ENCODE measurements at places on chromosomes 11 and 22. TPM values are rescaled to one million over a fixed set of nuclear protein-coding genes. Genes with fewer than 3 reads are reported as not detected.

DNA sequence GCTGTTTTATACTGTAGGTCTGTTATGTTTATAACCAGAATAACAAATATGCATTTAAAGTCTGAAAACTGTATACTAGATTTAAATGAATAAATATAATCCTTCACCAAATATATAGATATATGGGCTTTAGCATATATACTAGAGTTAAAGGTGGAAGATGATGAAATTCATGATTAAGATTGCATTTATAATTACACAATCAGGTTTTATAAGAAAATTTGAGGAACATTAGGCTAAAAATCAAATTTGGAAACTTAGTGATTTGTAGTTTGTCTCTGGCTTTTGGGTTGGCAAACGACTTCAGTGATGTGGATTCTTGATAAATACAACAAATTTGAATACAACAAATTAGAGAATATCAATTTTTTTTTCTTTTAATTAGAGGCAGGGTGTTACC lies 10.0 kb downstream of the BCL2L13 start:
- H3K27me3 ChIP-seq = no peaks in the 10 kb centered on the region
- no peak for DNase-seq
- H3K4me3 ChIP-seq = no peak overlapping the region
- no peak overlapping the region for H3K27ac ChIP-seq
- H3K36me3 ChIP-seq = no peaks in the 10 kb centered on the region
- H3K4me1 ChIP-seq = no peaks in the 10 kb centered on the region

DNA sequence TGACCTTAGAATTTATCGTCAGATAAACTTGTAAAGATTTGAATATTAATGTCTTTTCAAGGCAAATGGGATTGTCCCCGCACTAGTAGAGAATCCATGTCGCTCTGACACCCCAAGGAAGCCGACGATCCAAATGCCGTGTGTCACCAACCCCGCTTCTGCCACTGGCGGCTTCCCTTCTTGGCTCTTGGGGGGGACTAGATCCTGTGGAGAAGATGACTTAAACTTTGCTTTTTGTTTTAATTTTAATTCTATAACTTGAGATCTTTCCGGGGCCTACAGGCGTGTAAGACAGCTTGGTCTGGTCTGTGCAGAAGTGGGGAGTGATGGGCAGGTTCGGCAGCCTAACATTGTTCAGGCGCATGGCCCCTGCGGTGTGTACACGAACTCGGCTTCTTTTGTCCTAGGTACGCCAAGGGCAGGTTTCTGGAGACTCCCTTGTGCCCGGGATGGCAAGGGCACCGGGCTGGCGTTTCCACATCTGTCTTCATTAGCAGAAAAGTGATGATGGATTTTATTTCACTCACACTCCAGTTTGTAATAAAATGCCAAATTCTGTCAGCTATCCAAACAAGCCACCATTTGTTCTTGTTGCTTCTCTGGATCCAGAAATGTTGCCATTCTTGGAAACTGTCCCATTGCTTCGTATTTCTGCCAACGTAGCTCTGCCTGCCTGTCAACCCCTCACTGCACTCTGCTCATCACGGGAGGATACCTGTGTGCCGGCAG lies 6.7 kb downstream of the YDJC start:
- DNase-seq = no peak
- no peaks in the 10 kb centered on the region for H3K27me3 ChIP-seq
- peak overlapping the region; percentile 72 for H3K27ac ChIP-seq

- H3K27me3 ChIP-seq = no peaks in the 10 kb centered on the region
- H3K4me3 ChIP-seq = no peak overlapping the region
- no peaks in the 10 kb centered on the region for H3K36me3 ChIP-seq
- DNase-seq = no peak
- no peak overlapping the region for H3K27ac ChIP-seq
- no peaks in the 10 kb centered on the region for H3K4me1 ChIP-seq
These were observed 931.1 kb upstream of the TENM4 start for GRCh38 chr11:80371931-80372330.

DNA sequence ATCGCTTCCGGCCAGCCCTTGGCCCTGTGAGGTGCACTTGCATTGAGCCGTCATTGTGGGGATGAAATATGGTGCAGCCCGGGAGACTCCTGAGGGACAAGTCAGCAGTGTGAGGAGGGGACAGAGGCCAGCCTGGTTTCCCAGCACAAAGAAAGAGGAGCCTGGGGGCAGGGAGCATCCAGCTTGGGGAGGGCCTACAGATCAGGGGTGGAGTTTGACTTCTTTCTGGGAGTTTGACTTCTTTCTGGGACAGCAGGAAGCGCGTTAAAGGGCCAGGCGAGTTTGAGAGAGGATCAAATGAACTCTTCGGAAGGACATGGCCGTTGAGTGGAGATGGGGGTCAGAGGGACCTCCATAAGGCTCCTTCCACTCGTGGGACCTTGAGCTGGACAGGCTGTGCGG lies 91.9 kb downstream of the LRRC32 start:
- DNase-seq = no peak
- no peaks in the 10 kb centered on the region for H3K36me3 ChIP-seq
- H3K4me1 ChIP-seq = peaks cover 45% of the 10 kb centered on the region
- H3K27ac ChIP-seq = peak overlapping the region; percentile 1
- no peak overlapping the region for H3K4me3 ChIP-seq

GRCh38 chr11:58742140-58742539 lies 10.4 kb upstream of the GLYAT start:
- H3K36me3 ChIP-seq = no peaks in the 10 kb centered on the region
- no peak overlapping the region for H3K4me3 ChIP-seq
- H3K27me3 ChIP-seq = no peaks in the 10 kb centered on the region
- DNase-seq = no peak
- H3K27ac ChIP-seq = no peak overlapping the region

GRCh38 chr11:58654908-58655296 lies 32.4 kb downstream of the CNTF start:
- no peaks in the 10 kb centered on the region for H3K36me3 ChIP-seq
- H3K27ac ChIP-seq = no peak overlapping the region
- H3K4me3 ChIP-seq = no peak overlapping the region
- no peaks in the 10 kb centered on the region for H3K27me3 ChIP-seq
- H3K4me1 ChIP-seq = peaks cover 19% of the 10 kb centered on the region

GRCh38 chr11:128607819-128608218 lies 20.5 kb upstream of the ETS1 start:
- no peaks in the 10 kb centered on the region for H3K27me3 ChIP-seq
- H3K36me3 ChIP-seq = no peaks in the 10 kb centered on the region
- H3K4me1 ChIP-seq = no peaks in the 10 kb centered on the region
- H3K27ac ChIP-seq = no peak overlapping the region
- DNase-seq = no peak

DNA sequence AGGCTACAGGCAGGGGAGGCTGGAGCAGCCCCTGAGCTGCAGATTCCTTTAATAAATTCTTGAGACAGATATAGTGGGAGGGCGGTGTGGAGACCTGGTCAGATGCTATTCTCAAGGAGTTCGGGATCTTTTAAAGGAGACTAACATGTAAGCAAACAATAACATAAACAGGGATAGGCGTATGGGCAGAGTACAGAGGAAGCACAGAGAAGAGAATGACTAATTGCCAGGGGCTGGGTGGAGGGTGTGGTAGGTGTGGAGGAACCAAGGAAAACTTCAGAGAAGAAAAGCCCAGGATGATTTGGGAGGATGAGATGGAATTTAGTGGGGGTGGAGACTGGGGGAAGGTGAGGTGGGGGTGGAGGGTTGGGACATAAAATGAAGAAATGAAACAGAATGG lies 9.7 kb upstream of the HEPHL1 start:
- H3K27ac ChIP-seq = no peak overlapping the region
- H3K4me3 ChIP-seq = no peak overlapping the region
- no peaks in the 10 kb centered on the region for H3K36me3 ChIP-seq
- no peaks in the 10 kb centered on the region for H3K27me3 ChIP-seq

- H3K36me3 ChIP-seq = no peaks in the 10 kb centered on the region
- no peak overlapping the region for H3K4me3 ChIP-seq
- peaks cover 3% of the 10 kb centered on the region for H3K27me3 ChIP-seq
- peak; percentile 39 for DNase-seq
- no peak overlapping the region for H3K27ac ChIP-seq
These were observed 151.7 kb downstream of the CEP164 start for GRCh38 chr11:117479372-117479771.

GRCh38 chr11:47285969-47286770 lies 16.2 kb downstream of the MADD start:
- H3K4me3 ChIP-seq = no peak overlapping the region
- H3K36me3 ChIP-seq = peaks cover 9% of the 10 kb centered on the region

DNA sequence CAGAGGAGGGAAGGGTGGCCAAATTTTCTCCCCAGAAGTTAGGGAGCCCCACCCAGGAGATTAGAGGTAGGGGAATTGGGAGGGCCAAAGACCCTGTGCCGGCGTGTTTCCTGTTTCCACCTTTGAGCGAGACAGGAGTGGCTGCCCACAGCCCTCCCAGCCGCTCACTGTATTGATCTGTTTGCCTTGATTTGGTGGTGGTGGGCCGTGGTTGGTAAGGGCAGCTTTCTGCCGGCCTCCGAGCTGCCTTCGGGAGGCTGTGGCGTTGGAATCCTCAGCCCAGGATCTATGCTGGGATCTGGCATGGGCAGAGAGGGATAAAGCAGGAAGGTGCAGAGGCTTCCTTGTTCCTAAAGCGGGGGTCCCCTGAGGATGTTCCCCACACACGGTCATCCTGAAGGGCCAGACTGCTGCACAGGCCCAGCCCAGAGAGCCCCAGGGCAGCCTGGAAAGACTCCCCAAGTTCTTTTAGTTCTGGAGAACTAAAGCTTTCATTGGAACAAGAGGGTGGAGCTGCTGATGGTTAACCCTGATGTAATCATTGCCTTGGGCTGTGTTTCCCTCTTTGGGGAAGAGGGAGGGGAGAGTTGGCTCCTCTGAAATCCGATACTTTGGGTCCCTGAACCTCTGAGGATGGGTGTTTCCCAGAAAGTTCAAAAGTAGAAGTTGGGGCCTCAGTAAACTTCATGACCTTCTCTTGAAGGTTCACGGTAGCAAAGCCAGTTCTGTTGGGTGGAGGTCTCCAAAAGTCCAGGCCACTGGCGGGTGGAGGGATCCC lies 7.2 kb downstream of the FAM83F start:
- H3K4me1 ChIP-seq = peaks cover 60% of the 10 kb centered on the region
- H3K27me3 ChIP-seq = no peaks in the 10 kb centered on the region
- H3K36me3 ChIP-seq = no peaks in the 10 kb centered on the region
- no peak overlapping the region for H3K4me3 ChIP-seq
- peak overlapping the region; percentile 20 for H3K27ac ChIP-seq

GRCh38 chr11:41497974-41498373 lies 38.5 kb upstream of the LRRC4C start:
- no peaks in the 10 kb centered on the region for H3K36me3 ChIP-seq
- H3K4me1 ChIP-seq = peaks cover 8% of the 10 kb centered on the region
- DNase-seq = no peak
- no peak overlapping the region for H3K27ac ChIP-seq

GRCh38 chr11:46162700-46163099 lies 41.4 kb upstream of the PHF21A start:
- no peak overlapping the region for H3K4me3 ChIP-seq
- no peaks in the 10 kb centered on the region for H3K27me3 ChIP-seq
- H3K36me3 ChIP-seq = no peaks in the 10 kb centered on the region
- no peak overlapping the region for H3K27ac ChIP-seq

- H3K36me3 ChIP-seq = no peaks in the 10 kb centered on the region
- 0 out of 2 replicates have a peak, but pooled peaks cover 6% of the 10 kb centered on the region for H3K4me1 ChIP-seq
These were observed 9.0 kb upstream of the PCF11 start for GRCh38 chr11:83147895-83148294.

Gene IGLL1
- not detected for total RNA-seq

Gene PAMR1
- total RNA-seq = 17.9 TPM

Gene SLC17A6
- not detected for total RNA-seq

Gene OR4D5
- not detected for total RNA-seq
